Bladder microvascular endothelial cell (primary cell): ENCODE measurements at places on chromosomes 1 and 21. TPM values are rescaled to one million over a fixed set of nuclear protein-coding genes. Genes with fewer than 3 reads are reported as not detected.

E2F2 gene
- 1.9 and 2.8 TPM in 2 replicates for total RNA-seq

SPRR1A gene
- total RNA-seq = not detected in 2 replicates

TCHH gene
- under 0.01 and 0.06 TPM in 2 replicates for total RNA-seq

SPRR2B gene
- total RNA-seq = not detected in 2 replicates

KCNJ9 gene
- total RNA-seq = not detected in 2 replicates
